ENCODE measurements at places on chromosomes 12 and 14. TPM values are rescaled to one million over a fixed set of nuclear protein-coding genes. Genes with fewer than 3 reads are reported as not detected.

DNA sequence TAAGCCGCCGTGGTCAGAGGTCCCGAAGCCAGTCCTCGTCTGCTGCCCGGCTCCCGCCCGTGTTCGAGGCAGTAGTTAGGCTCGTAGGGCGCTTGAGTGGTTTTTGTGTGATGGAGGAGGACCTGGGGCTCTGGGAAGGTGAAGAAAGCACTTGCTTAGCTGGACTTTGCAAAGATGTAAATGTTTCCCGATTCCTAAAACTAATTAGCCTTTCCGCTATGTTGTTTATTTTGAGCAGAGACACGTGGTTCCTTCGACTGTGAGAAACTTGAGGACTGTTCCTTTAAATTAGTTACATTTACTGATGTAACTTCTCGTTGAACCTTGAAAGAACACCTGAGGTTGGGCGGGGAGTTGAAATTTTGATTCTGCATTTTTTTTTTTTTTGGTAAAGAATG is 33.9 kb downstream of the MIA2 start:
- no peak for DNase-seq

GRCh38 chr14:75650253-75651058 is 10.2 kb downstream of the ERG28 start:
- no peak for DNase-seq

- DNase-seq, result no peak
Measured at GRCh38 chr12:100871195-100871734, 76.7 kb downstream of the ANO4 start.

- DNase-seq, result no peak
Measured at GRCh38 chr12:123843912-123844748, 82.0 kb downstream of the DNAH10 start.

GRCh38 chr14:37969511-37969979 is 238.2 kb upstream of the SSTR1 start:
- peak; percentile 70 for DNase-seq

The SVOP gene
- total RNA-seq, result 0.52 TPM

- no peak for DNase-seq
Measured at GRCh38 chr12:104709692-104710435, 248.2 kb downstream of the SLC41A2 start.

Data from body of pancreas (tissue), 4 donors.